RKO (cell line): ENCODE measurements at places on chromosomes 1 and 21.

GRCh38 chr1:115648717-115649691, 7.2 kb downstream of the VANGL1 start:
- no peak for DNase-seq

GRCh38 chr1:32883338-32884031, 2.8 kb upstream of the HPCA start:
- DNase-seq: no peak

GRCh38 chr1:49098866-49099265, 322.2 kb upstream of the BEND5 start:
- DNase-seq: no peak

- DNase-seq: no peak
Observed at GRCh38 chr1:145545055-145545454, 62.7 kb upstream of the GPR89A start.

GRCh38 chr1:212916481-212917133, 33.7 kb upstream of the VASH2 start:
- no peak for DNase-seq

- no peak for DNase-seq
Observed at GRCh38 chr1:7333094-7333493, 438.0 kb upstream of the VAMP3 start.
